Fibroblast of gingiva (primary cell): ENCODE measurements at places on chromosomes 2 and 18.

DNA sequence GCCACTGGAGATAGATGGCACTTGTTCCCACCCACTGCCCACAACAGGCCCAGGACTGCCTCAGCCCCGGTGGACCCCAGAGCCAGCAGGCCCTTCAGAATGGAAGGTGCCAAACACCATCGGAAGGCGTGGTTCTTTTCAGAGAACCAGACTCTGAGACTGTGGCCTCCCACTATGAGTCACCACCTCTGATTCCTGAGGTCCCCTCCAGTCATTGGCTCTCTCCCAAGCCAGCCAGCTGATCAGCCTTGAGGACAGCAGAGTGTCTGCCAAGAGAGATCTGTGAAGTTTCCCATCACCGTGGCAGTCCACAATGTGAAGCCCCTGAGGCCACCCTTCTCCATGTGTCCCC is 10.4 kb upstream of the MAP3K2 start:
- peak; percentile 75 for DNase-seq

DNA sequence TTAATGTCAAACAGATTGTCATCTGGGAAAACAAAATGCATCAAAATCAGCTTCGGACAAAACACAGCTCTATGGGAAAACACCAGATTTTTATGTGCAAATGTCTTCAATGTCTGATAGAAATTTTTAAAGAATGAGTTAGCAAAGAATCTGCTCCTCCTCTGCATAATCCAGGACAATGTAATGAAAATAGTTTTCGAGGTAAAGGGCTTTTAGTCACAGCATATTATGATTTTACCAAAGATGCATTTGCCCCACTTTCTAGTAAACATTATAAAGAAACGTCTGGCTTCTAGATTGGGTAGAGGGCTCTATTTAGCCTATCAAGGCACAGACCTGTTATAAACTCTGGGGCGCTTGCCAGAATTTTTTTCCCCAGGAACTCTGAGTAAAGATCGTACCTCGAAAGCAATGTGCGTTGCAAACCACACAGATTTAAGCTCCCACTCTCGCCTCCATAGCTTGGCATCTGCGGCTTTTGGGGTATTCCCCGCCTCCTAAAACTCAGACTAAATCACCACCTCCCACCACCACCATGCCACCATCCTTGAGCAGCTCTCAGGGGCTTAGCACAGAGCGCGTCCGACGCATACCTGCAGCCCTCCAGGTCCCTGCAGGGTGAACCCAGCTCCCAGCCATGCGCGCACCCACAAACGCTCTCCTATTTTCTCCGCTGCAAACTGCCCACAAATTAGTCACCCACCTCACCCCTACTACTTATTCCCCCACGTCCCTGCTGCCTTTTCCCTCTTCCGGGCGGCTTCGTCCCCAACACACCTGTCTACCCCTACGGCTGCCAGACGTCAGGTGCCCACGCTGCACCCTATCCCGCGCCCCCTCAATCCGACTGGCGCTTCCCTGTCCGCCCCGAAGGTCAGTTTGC is 829 bp downstream of the ACVR1C start:
- DNase-seq = no peak

- DNase-seq = no peak
Observed at GRCh38 chr2:120496759-120497158, 150.8 kb downstream of the INHBB start.

DNA sequence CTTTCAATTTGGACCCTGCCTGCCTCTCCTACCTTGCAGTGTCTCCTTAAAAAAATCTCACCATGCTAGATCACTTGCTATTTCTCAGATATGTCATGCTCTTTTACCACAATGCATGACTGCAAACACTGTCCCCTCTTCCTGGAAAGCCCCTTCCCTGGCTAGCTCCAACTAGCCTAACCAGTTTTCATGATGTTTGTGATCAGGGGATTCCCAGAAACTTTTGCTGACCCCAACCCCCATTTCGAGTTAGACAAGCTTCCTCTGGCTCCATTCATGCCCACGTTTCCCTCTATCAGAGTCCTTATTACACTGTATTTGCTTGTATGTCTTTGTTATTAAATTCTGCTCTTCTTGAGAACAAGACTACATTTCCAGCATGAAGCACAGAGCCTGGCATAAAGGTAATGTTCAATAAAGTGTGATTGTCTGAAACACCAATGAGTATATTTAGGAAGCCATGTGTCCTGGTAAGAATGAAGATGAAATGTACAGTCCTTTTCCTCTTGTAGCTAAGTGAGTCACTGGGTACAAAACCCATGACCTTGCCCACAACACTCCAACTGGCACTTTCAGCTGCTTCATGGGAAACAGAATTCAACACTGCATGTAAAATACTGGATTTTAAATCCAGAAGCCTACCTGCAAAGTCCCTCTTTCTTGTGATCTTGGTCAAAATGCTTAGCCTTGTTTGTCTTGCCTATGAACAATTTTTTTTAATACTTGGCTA is 62.0 kb upstream of the ATL2 start:
- DNase-seq = no peak

GRCh38 chr2:65754219-65754618 is 321.8 kb upstream of the SPRED2 start:
- no peak for DNase-seq

GRCh38 chr2:120298173-120298835 is 45.7 kb downstream of the RALB start:
- DNase-seq = no peak

DNA sequence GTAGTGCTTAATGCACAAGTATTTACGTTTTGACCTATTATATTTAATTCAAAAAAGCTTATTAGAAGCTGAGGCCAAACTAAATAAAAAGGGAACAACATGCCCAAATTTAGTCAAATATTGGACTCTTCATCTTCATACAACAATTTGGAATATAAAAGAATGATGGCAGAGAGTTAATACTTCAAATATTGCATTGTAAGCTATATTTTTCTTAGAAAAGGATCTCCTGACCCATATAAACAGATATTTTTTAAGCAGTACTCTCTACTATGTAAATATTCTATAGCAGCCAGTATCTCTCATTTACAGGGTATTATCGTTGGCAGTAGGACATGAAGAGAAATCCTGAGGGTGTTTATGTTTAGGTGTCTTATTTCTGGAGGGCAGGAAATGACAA is 531.2 kb downstream of the NYAP2 start:
- peak; percentile 50 for DNase-seq

DNA sequence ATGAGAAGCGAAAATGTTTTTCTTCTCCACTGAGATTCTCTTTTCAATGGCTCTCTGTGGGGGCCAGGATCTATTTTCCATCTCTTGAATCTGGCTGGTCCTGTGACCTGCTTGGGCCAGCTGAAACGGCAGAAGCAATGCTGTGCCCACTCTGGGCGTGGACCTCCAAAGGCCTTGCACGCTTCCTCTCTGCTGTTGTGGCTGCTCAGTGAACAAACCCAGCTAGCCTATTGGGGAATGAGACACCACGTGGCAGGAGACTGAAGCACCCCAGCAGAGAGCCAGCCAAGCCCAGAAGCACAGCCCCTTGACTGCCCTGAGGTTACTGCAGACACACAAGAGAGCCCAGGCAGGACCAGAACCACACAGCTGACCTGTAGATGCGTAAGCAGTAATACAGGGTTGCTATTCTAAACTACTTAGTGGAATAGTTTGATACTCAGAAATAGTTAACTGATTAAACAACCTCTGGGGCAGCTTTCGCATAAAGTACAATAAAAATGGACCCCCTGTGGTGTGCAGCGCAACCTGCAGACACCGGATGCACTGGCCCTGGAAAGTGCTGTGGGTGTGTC is 221.7 kb upstream of the SH3BP4 start:
- no peak for DNase-seq

- no peak for DNase-seq
Observed at GRCh38 chr18:30991397-30991796, 51.1 kb downstream of the DSC3 start.

GRCh38 chr2:191676790-191677645 is 918 bp upstream of the NABP1 start:
- DNase-seq = peak; percentile 88

DNA sequence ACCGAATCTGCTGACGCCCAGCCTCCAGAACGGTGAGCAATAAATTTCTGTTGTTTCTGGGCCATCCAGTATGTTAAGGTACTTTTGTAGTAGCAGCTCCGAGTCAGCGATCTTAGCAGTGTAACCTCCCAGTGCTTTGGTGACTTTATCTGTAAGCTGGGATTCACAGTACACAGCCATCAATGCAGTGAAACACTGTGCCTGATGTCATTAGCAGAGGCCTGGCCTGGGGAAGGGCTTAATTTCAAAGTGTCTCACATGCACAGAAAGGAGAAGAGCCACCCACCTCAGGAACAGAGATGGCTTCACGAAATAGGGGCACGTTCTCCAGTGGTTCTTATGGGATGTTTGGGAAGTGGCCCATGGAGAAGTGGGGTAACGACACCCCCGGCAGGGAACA is 281.2 kb downstream of the PHLPP1 start:
- no peak for DNase-seq

DNA sequence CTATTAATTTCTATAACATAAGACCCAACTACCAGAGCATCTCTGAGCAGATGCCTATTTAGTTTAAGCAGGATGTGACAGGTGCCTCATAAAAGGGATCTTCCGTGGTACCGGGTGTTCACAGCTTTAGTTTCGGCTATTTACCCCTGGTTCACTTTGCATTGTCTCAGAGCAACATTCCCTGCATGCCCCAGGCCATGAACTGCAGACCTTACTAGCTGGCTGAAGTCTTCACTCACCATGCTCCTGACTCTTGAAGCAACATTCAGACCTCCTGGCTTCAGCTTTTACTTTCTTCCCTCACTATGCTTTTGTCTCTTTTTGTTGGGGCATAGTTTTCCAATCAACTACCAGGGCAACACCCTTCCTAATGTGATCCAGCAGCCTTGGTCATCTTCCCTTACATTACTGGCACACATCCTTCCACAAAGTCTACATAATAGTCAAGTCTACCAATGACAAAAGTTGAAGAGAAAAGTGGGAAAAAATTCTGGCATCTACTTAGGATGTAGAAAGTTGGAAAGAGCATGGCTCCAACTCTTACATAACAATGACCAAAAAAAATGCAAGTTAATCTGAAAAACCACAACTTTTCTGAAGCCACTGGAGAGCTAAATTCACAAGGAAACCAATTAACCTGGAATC is 99.2 kb downstream of the SESTD1 start:
- no peak for DNase-seq

DNA sequence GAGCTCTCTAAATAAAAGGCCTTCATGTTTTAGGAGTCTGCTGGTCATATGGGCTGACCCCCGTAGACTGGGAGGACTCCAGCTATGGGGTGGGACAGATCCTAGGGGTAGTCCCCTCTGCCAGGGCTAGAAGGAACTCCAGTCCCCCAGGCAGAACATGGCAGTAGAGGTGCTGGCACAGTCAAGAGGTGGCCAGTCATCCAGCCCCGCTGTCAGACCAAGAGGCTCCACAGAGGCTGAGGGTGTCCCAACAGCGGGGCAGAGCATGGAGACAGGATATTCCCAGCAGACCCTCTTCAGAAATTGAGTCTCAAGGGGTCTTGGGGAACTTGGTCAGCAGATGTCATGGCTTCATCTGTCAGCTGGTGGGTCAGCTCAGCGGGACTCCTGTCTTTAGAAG is 76.6 kb downstream of the LONRF2 start:
- no peak for DNase-seq

DNA sequence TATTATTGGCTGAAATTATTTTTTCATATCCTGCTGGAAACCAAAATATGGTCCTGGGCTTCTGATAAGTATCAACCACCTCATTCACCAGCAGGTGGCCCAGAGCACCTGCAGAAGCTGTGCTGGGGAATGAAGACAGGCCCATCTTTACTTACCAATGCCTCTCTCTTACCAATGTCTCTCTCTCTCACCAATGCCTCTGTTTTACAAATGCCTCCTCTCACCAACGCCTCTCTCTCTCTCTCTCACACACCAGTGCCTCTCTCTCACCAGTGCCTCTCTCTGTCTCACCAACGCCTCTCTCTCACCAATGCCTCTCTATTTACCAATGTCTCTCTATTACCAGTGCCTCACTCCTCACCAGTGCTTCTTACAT is 2.3 kb upstream of the MAL start:
- no peak for DNase-seq

DNA sequence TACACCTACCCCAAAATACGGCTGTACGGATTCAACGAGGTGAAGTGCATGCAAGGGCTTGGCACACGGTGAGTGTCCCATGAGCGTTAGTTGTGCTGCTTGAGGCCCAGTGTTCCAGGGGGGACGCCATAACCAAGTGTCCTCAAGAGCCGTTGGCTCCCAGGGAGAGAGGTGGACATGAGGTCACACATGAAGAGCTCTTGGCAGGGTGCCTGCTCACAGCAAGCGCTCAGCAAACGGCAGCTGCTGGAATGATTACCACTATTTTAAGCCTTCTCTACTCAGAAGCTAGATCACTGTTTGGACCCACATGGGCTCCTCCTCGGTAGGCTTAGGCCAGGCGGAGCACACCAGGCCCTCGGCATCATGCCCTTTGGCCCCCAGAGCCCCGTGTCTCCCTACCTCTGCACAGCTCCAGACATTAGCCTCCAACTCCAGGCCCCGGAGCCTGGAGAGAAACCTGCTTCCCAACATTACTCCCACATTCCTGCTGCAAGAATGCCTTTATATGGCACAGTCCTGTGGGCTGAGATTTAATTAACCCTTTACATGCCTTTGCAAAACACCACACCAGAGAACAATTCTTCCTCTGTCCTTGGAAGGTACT is 68.4 kb upstream of the PPP1CB start:
- DNase-seq = peak; percentile 50

DNA sequence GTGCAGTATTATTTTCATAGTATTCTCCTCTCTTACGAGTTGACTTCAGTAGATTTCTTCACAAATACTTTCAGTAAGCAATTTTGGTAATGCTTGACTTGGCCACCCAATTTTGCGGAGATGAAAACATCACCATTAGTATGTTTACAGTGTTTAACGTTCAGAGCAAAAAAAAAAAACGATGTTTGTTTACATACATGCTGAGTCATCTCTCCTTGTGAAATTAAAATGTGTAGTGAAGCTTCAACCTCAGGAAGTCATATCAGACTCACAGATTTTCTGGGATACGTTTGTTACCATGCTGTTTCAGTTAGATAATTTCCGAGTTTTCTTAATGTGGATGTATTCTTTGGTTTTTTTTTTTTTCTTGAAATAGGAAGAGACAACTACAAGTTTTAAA is 100.1 kb downstream of the CTNNA2 start:
- no peak for DNase-seq

GRCh38 chr18:76957384-76958355 is 135.3 kb downstream of the ZNF236 start:
- DNase-seq = no peak

DNA sequence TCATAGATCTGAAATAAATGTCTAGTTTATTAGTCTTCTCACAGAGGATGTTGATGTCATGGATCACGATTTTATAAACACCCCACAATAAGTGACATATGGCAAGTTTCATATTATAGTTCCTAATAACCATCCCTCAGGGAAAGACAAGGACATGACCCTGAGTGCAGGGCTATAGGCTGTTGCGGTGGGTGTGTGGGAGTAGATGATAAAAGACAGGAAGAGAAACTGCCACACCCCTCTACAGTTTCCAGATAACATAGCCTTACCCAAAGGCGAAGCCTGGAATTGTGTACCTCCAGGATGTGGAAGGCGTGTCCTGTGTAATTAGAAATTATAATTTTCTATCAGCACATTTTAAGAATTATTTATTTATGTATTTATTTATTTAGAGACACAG is 2.4 kb upstream of the NEDD4L start:
- DNase-seq = no peak
